KBM-7 (cell line): ENCODE measurements at places on chromosomes 7 and 10.

GRCh38 chr7:95700917-95701316 is 71.4 kb upstream of the DYNC1I1 start:
- no peak for DNase-seq

GRCh38 chr7:100799037-100799896 is 28.1 kb downstream of the EPHB4 start:
- DNase-seq = peak; percentile 87

DNA sequence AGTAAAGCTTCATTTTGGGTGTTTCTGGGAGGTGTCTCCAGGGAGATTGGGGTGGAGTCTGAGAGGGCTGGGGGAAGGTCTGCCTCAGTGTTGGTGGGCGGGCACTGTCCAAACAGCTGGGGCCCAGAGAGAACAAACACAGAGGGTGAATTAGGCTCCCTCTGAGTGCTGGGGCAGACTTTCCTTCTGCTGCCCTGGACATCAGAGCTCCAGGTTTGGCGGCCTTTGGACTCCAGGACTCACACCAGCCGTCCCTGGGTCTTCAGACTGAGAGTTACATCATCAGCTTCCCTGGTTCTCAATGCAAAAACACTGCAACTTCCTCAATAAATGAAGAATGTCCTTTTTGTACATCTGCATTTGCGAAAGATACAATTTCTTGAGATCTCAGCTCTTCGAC is 427.4 kb downstream of the PTPRN2 start:
- DNase-seq = no peak

GRCh38 chr10:123721441-123722049 is 55.4 kb downstream of the GPR26 start:
- no peak for DNase-seq

DNA sequence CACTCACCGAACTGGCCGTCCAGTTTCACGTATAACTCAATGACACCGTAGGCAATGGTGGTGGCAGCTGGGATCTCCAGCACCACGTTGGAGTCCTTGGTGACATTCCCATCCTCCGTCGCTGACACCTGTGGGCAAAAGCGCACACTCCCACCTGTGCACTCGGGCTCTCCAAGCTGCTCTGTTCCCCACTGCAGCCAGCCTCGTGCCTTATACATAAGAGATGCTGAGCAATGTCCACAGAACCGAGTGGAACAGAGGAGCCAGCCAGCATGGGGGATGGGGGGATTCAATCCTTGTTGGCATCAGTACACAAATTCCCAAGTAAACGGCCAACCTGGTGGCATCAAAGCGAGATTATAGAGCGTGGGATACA is 40.0 kb downstream of the GSDME start:
- DNase-seq = no peak

DNA sequence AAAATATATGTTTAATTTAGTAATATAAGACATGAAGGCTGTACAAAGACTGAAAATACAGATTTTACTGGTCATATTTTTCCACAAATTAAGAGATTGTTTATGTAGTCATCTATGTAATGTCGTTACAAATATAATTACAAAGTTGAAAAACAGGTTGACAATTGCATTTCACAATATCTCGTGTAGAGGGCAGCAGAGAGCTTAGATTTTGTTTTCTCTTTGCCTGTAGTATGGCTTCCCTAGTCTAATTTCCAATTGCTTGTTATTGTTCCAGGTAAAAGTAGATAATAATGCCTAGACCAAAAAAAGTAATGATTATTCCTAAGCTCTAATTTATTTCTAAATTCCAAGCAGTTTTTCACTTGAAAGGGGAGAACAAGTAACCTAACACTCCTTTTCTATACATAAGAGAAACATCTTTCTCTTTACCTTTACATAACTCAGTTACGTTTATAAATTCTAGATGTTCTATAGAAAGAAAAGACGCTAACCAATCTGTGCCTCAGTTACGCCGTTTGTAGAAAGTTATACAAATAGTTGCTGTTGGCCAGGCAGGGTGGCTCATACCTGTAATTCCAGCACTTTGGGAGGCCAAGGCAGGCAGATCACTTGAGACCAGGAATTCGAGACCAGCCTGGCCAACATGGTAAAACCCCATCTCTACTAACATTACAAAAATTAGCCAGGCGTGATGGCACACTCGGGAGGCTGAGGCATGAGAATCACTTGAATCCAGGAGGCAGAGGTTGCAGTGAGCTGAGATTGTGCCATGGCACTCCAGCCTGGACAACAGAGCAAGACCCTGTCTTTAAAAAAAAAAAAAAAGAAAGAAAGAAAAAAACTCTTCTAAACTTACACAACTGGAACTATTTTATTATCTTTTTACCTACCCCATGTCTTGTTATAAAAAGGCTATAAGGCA is 30.0 kb downstream of the NET1 start:
- peak; percentile 80 for DNase-seq

DNA sequence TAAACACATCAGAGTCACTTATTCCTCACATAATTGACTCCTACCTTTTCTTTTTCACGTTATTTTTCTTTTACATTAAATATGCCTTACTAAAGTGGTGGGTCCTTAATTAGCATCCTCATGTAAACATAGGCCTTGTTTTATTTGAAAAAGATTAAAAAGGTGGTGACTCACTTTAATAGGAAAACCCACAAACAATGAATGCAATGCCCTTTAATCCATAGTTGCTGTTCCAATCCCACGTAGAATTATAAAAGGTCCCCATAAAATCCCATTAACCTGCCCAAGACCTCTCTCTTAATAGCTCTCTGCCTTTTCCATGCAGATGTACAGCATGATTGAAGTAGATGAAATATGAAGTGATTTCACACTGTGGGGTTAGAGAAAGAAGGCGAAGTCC is 32.2 kb downstream of the SLC16A12 start:
- DNase-seq = peak; percentile 3

DNA sequence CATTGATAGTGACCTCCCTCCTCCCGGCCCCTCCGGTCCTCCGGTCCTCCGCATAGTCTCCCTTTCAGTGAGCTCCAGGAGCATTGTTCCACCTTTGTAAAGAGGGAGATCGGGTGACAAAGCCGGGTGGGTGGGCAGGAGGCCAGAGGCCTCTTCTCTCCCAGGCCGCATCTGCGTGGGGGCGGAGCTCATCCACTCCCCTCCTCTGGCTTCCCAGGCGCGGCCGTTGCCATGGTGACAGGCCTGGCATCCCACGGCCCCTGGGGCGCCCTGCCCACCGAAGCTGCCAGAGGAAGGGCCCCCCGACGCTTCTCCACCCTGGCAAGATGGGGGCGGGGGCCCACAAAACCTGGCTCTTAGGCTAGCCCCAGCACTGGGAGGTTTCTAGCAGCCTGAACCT is 4.4 kb upstream of the FZD9 start:
- no peak for DNase-seq

GRCh38 chr10:101826852-101827434 is 8.7 kb upstream of the OGA start:
- DNase-seq = no peak

- no peak for DNase-seq
Observed at GRCh38 chr10:17239345-17240085, 11.5 kb downstream of the VIM start.

GRCh38 chr7:106768324-106768751 is 96.7 kb upstream of the PIK3CG start:
- DNase-seq = no peak

DNA sequence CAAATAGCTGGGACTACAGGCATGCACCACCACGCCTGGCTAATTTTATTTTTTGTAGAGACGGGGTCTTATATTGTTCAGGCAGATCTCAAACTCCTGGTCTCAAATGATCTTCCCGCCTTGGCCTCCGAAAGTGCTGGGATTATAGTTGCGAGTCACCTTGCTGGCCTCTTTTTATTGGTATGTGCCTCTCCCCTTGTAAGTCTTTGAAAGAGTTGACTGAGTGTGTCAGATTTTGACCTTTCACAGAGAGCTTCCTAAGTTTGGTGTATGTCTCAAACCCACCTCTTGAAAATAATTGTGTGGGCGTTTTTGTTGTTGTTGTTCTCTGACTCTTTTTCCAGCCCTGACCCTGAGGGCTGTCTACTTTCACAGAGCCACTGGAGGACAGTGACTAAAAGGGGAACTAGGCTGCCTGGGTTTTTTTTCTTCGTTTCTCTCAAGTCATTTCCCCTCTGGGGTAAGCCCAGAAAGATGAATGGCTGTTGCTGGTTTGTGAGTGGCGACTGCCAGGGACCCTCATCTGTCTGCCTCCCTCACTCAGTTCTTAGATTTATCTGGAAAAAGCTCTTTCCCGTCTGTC is 262.8 kb downstream of the ZEB1 start:
- peak; percentile 76 for DNase-seq
